ENCODE measurements at places on chromosomes 1 and 21. TPM values are rescaled to one million over a fixed set of nuclear protein-coding genes. Genes with fewer than 3 reads are reported as not detected.
A peak's percentile ranks its signal among the peaks of the same experiment; 100 is the strongest.

The EDARADD gene
- total RNA-seq, result 32.0 TPM

The PTGER3 gene
- 0.62 TPM for total RNA-seq

The TDRD10 gene
- total RNA-seq, result not detected

DNA sequence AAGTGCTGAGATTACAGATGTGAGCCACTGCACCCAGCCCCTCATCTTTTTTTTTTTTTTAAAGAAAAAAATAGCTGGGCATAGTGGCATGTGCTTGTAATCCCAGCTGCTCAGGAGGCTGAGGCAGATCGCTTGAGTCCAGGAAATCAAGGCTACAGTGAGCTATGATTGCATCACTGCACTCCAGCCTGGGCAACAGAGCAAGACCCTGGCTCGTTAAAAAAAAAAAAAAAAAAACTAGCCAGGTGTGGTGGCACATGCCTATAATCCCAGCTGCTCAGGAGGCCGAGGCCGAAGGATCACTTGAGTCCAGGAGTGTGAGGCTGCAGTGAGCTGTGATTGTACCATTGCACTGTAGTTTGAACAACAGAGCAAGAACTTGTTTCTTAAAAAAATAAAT lies 13.8 kb downstream of the SZRD1 start:
- no peak overlapping the region for H3K27ac ChIP-seq
- H3K27me3 ChIP-seq, result no peaks in the 10 kb centered on the region
- no peak for DNase-seq
- peaks cover 39% of the 10 kb centered on the region for H3K4me1 ChIP-seq
- H3K4me3 ChIP-seq, result no peak overlapping the region

- H3K36me3 ChIP-seq, result no peaks in the 10 kb centered on the region
- no peak overlapping the region for H3K27ac ChIP-seq
- H3K4me3 ChIP-seq, result no peak overlapping the region
- peaks cover 2% of the 10 kb centered on the region for H3K4me1 ChIP-seq
- peaks cover 8% of the 10 kb centered on the region for H3K27me3 ChIP-seq
- no peak for DNase-seq
Observed at GRCh38 chr1:162922201-162922600, 61.2 kb upstream of the CCDC190 start.

DNA sequence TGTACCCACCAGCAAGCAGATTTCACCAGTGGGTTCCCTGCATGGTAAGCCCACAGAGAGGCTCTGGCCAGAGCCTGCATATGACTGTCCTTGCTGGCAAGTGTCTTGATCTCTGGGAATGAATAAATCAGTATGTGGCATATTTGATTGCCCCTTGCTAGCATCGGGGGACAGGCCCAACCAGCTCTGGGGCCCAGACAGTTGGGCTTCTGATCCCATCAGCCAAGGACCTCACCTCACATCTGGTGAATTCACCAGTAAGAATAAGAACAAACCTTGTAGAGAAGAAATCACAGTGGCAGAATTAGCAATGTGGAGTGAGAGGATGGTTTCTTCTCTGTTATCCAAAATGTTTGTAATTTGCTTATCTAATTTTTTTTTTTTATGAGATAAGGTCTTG lies 15.9 kb downstream of the SLC1A7 start:
- H3K36me3 ChIP-seq, result no peaks in the 10 kb centered on the region
- no peak overlapping the region for H3K27ac ChIP-seq
- no peak overlapping the region for H3K4me3 ChIP-seq
- H3K4me1 ChIP-seq, result no peaks in the 10 kb centered on the region
- no peak for DNase-seq

The ERICH3 gene
- not detected for total RNA-seq

The LAMC2 gene
- total RNA-seq, result 0.07 TPM

GRCh38 chr1:185244015-185244747 lies 72.9 kb downstream of the IVNS1ABP start:
- no peaks in the 10 kb centered on the region for H3K36me3 ChIP-seq
- peak; percentile 61 for DNase-seq
- H3K27ac ChIP-seq, result no peak overlapping the region
- H3K27me3 ChIP-seq, result no peaks in the 10 kb centered on the region
- peaks cover 9% of the 10 kb centered on the region for H3K4me1 ChIP-seq
- no peak overlapping the region for H3K4me3 ChIP-seq

The FCAMR gene
- not detected for total RNA-seq

The SLC66A1 gene
- 9.2 TPM for total RNA-seq

The TCP10L gene
- 0.58 TPM for total RNA-seq

Measured in activated CD4-positive, alpha-beta T cell treated with anti-CD3 and anti-CD28 coated beads, Interleukin-2, amount 10 ng/mL, durations not matched to agents 24 days and 14 days (primary cell).